Lower lobe of right lung (tissue), 2 donors: ENCODE measurements at places on chromosomes 13 and 19. TPM values are rescaled to one million over a fixed set of nuclear protein-coding genes. Genes with fewer than 3 reads are reported as not detected.

DNA sequence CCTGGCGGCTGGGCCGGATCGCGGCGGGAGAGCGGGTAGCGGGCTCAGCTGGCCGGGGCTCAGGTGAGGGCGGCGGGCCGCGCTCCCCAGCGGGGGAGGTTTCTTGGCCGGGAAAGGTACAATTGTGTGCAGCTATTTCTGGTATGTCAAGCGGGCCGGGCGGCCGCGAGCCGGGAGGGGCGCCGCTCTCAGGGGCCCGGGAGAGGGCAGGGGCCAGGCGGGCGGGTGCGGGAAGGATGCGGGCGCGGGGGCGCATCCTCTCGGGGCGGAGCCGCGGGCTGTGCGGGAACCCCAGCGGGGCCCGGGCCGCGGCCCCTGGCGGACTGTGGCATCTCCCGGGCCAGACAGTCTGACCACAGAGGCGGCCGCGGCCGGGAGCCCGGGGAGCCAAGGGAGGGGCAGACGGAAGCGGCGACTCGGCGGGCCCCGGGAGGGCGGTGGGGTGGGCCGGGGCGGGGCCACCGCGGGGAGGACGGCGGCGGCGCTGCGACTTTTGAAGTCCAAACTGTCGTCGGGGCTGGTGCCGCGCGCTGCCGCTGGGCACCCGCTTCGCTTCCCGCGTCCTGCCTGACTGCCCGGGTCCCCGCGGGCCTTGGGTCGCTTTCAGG, at the start of gene LMO7:
Gene LMO7, plus strand, starts transcription at position 503 of the 608 bp plus-strand sequence. CDS start 328 bp downstream, outside the sequence.
- peak; percentile 65 for DNase-seq

- no peak for DNase-seq
Observed at GRCh38 chr19:13610039-13610691, 103.9 kb upstream of the CACNA1A start.

- DNase-seq = no peak
Observed at GRCh38 chr19:30529876-30530275, 157.7 kb downstream of the ZNF536 start.

Gene GNG7
- 6.2 TPM for total RNA-seq

Gene KCNN1
- total RNA-seq = not detected

- DNase-seq = no peak
Observed at GRCh38 chr13:44669534-44669933, 93.4 kb upstream of the TSC22D1 start.

Gene ZNF442
- 2.5 TPM for total RNA-seq

DNA sequence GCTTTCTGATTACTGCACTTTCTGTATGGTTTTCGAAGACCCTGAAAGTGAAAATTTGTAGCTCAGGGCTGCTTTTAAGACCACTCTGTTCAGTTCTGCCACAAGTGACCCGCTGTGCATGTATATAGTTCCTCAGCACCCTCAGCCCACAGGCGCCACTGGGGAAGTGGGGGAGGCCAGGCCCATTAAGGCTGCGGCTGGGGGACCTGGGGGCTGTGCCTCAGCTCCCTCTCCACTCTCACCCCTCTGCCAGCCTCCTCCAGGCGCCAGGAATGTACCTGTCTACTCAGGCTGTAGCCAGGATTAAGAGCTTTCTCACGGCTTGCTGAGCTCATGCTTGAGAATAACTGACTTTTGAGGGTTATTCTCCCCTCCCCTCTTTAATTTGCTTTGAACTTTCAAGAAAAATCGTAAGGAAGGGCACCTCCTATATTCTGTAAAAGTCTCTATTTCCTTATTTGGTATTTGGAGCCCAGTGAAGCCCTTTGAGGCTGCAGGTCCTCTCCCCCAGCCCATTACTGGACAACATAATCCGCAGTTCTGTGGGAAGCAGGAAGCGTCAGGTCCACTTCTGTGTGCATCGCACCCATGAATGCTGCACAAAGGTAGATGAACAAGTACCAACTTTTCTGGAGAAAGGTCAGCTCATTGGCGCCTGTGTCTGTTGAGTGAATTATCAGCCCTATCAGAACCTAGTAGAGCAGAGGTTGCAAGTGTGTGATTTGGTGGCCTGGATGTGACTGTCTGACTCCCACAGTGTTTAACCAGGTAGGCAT, 29.6 kb downstream of the GJA3 start:
- no peak for DNase-seq

DNA sequence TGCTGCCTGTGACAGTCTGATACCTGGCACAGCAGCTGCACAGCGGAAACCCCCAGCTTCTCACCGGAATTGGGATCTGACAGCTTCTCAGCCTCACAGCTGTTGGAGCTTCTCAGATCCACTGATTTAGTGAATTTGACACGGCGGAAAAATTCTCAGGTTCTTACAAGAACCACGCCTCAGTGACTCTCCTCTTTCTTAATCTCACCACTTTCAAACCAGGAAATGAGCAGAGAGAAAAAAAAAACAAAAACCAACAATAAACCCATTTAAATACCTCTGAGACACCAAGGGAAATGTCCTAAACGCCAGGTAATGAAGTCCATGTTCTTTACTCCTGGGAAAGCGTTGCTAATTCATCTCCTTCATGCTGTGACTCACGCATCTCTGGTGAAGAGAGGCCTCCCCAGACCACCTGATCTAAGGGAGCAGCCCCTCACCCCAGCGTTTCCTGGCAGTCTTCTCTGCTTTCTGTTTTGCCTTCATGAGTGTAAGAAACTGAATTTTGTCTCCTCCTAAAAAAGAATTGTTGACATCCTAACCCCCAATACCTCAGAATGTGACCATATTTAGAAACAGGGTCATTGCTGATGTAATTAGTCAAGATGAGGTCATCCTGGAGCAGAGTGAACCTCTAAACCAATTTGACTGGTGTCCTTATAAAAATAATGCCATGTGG, 15.9 kb upstream of the IZUMO2 start:
- DNase-seq = no peak

DNA sequence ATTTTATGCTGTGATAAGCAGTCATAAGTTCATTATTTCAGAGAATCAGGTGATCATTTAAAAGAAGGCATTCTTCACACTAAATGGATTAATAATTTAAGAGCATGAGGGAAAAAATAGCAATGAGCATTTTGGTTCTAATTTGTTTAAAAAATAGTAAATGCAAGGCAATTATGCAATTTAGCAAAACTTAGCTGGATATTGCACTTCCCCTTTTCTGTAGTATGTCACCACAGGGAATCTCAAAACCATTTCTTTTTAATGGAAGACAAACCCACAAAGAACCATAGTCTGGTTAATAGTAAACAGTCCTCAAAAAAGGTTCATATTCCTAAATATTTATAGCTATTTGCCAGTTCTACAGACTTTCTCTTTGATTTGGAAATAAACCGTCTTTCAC, 30.2 kb downstream of the COG6 start:
- DNase-seq = no peak

DNA sequence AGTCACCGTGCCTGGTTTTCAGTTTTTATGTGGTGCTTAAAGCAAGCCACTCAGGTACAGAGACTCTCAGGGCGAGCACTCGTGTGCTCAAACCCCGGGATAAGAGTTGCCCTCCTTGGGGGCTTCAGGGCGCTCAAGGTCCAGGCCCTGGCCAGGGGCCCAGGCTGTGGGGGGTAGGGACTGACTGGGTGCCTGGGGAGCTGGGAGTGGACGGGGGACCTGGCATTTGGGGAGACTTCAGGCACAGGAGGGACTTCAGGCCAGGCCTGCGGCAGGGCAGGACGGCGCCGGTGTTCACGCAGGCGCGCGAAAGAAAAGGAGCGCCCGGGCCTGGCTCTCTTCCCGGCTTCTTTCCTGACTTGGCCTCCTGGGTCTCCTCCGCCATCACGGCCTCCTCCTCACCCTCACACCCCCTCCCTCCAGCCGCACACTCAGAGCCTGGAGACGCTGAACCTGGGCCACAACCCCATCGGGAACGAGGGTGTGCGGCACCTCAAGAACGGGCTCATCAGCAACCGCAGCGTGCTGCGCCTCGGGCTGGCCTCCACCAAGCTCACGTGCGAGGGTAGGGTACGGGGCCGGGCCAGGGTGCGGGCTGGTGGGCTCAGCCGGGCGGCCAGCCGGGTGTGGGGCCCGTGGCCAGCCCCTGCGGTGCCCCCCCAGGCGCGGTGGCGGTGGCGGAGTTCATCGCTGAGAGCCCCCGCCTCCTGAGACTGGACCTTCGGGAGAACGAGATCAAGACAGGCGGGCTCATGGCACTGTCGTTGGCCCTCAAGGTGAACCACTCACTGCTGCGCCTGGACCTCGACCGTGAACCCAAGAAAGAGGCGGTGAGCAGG, 16.1 kb downstream of the NKPD1 start:
- no peak for DNase-seq

Gene STK24
- 94.5 TPM for total RNA-seq

Gene ARRDC5
- total RNA-seq = 0.83 TPM

DNA sequence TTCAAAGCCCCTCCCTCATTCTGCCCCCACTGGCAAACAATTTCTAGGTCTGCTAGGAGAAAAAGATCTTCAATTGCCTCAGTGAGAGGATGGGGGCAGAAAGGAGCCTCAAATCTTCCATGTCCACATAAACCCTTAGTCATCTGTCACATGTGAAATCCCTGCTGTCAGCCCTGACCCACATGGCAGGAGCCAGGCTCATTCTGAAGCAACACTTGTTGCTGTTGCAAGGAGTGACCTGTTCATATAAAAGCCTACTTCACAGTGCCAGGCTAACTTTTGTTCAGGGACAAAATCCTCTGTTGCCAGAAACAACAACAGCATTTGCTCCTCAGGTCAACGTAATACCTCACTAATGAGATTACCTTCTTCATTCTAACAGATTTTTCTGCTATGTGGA, 70.5 kb downstream of the IRS2 start:
- no peak for DNase-seq

DNA sequence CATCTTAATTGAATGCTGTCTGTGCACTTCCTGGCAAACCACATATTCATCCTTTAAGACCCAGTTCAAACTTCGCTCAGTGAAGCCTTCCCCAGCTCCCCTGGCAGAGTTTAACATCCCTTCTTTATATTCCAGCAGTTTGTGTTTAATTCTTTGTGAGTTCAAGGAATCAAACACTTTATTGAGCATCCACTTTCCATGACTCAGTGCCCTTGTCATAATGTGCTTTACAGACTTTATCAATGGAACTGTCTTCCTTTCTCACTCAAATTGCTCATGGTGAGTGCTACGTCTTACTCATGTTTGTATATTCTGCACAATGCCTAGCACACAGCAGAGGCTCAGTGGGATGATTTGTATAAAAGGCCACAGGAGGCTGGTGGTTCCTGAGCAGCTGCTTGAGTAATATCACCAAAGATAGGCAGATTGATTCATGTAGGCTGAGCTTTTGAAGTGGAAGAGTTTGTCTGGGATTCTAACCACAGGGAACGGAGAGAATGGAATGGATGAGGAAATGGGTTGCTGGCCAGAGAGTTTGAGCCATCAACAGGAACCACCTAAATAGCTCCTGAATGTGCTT, 44.2 kb downstream of the SERTM1 start:
- no peak for DNase-seq

GRCh38 chr13:51600703-51601102, 16.4 kb downstream of the WDFY2 start:
- DNase-seq = no peak

DNA sequence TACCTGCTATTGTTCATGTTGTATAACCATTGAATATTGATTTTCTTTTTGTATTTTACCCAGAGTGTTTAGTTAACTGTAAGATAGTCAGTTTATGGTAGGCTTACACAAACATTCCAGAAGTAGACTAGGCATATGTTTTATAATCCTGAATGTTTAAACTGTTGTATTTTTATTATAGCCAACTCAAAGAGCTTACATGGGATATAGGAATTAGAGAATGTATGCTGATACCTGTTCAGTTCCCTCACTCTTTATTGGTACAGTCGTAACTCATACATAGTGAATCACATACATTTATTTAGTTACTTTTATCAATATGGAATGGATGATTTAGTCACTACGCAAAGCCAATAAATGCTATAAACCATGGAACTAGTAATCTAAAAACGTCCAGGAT, 657.9 kb downstream of the SLITRK5 start:
- DNase-seq = no peak

- no peak for DNase-seq
Observed at GRCh38 chr13:23377983-23378632, 55.4 kb downstream of the SACS start.

DNA sequence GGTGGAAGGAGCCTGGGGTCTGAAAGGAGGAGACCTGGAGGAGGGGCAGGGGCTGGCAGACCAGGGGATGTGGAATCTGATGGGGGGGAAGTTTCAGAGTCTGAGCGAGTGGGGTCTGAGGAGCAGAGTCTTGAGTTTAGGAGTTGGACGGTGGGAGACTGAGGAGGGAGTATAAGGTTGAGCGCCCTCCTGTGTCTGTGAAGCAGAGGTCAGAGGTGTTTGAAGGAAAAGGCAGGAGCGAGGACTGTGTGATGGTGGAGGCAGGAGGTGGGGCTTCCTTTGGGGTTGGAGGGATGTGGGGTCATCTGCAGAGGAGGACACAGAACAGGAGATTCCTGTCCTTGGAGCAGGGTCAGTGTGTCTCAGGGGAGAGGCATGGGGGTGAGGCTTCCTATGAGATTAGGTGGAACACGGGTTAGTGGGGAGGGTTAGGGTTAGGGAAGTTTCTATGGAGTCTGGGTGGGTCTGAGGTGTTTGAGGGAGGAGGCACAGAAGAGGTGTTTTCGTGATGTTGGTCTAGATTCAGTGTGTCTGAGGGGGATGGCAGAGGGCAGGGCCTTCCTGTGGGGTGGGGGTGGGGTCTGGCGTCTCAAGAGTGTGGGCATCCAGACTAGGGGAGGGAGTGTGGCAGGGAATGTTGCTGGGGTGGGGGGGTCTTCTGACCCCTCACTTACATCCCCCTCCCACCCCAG, 8.3 kb downstream of the RYR1 start:
- no peak for DNase-seq

GRCh38 chr19:4518345-4519171, at the start of gene PLIN4:
Gene PLIN4 (minus strand): TSS chr19:4518486. CDS start chr19:4518272, 214 bp downstream.
- DNase-seq = no peak

GRCh38 chr13:50452028-50452427, 391.5 kb downstream of the DLEU7 start:
- no peak for DNase-seq

Gene IGSF23
- total RNA-seq = not detected

DNA sequence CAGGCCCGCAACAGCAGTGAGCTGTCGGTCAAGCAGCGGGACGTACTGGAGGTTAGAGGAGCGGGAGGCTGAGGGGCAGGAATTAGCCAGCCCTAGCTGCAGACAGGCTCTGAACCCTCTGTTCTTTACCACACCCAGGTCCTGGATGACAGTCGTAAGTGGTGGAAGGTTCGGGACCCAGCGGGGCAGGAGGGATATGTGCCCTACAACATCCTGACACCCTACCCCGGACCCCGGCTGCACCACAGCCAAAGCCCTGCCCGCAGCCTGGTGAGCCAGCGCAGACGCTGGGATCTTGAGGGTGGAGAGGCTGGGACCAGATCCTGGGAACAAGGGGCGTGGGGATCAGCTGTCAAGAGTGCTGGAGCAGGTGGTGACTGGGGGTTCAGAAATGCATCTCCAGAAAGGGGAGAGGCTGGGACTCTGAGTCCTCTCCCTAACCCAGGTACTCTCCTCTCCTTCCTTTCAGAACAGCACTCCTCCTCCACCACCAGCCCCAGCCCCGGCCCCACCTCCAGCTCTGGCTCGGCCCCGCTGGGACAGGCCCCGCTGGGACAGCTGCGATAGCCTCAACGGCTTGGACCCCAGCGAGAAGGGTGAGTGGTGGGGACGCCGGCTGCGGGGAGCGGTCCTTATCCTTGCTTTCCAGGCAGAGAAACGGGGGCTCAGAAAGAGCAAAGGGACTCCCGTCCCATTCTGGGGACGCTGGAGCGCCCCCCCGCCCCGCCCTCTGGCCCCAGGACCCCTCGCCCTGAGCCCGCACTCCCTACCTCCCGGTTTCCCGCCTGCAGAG, 10.4 kb downstream of the EPS8L1 start:
- no peak for DNase-seq
